ENCODE measurements at places on chromosomes 7 and 10.

GRCh38 chr7:65809259-65809981 is 63.5 kb upstream of the VKORC1L1 start:
- DNase-seq, result no peak

DNA sequence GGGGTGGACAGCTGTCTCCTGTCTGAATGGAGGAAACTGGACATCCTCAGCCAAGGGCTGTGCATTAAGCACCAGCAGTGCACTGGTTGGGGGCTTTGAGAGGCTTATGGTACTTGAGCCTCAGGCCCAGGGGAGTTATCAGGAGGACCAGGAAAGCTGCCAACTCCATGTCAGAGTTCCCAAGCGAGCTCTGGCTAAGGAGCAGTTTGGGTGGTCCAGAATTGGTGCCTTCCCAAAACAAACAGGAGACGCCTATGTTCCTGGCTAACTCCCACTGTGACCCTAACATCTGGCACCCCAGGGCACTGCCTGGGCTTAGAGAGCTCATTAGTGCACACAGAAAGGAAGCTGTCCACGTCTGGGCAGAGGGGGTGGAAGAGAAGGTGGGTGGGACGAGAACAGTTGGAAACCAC is 408.6 kb upstream of the NPVF start:
- no peak for DNase-seq

DNA sequence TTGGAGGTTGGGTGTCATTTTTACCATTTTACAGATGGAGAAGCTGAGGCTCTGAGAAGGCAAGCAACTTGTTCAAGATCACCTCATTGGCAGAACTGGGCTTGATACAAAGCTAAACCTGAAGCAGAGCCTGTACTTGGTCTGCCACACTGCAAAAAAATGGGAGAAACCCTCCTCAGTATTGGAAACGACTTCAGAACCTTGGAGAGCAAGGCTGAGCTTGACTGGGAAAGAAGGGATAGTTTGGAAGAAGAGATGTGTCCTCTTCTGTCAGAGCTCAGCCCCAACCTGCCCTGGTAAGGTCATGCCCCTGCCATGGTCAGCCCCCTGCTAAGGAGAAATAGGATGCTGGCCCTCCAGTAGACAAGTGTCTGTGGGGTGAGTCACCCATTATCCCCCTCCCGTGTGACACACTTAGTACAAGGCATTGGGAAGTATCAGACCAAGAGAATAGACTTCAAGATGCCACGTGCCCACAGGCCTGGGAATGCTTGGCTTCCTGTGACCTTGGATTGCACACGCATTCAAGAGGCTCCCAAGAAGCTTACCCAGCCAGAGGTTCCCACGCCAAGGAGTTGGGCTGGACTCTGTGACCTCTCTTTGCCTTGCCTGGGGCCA is 56.2 kb upstream of the SMNDC1 start:
- DNase-seq, result no peak

GRCh38 chr10:110883924-110884323 is 12.2 kb downstream of the PDCD4 start:
- DNase-seq, result no peak

DNA sequence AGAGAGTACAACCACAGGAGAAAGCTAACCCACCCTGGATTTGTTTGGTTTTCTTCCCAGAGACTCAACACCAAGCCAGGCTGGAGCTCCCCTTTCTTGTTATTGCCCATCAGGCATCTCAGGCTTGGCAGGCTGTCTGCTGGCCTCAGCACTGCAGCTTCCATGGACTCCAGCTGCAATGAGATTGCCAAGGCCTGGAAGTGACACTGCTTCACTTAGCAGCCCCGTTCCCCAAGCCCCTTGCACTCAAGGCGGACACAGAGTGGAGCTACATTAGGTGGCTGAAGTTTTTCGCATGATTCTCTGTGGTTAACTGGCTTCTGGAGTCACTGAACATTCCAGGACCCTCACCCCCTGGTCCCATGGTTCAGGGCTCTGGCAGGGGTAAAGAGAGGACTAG is 163.1 kb upstream of the GDF10 start:
- peak; percentile 53 for DNase-seq

- peak; percentile 66 for DNase-seq
Observed at GRCh38 chr7:80785961-80786536, 132.8 kb downstream of the SEMA3C start.

- no peak for DNase-seq
Observed at GRCh38 chr7:101691822-101692384, 62.8 kb upstream of the MYL10 start.

DNA sequence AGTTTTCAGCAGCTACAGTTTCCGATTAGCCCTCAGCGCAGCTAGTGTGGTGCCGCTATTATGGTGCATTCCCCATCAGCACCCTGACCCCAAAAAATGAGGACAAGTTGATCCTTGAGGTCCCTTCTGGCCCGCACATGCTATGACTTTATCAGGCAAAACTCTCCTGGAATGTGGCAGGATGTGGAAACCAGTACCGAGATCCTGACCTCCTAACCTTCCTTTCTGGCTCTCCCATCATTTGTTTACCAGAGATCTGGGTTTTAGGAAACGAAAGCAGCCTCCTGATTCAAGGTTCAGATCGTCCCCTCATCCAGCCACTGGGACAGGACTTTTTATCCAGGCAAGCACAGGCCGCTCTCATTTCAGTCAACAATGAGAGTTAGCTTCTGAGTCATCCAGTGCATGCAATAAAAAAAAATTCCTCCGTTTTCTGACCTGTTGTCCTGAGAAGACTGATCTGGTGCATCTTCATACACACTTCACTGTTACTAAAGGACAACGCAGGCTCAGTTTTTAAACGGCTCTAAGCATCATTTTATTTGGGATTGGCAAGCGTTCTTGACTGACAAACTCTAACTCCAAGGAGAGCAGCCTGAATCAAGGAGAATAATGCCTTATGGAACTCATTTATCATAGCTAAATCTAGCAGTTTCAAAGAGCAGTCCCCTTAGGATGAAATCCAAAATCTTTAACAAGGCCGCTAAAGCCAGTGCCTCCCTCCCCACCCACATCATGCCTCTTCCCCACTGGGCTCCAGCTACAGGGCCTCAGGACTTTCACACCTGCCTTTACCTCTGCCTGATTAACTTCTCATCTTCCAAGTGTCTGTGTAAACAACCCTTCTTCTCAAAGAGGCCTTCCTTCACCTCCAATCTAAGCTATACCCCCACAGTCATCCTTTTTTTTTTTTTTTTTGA is 17.1 kb downstream of the PDLIM1 start:
- peak; percentile 80 for DNase-seq

- no peak for DNase-seq
Observed at GRCh38 chr10:31062856-31063255, 31.2 kb upstream of the ZNF438 start.

DNA sequence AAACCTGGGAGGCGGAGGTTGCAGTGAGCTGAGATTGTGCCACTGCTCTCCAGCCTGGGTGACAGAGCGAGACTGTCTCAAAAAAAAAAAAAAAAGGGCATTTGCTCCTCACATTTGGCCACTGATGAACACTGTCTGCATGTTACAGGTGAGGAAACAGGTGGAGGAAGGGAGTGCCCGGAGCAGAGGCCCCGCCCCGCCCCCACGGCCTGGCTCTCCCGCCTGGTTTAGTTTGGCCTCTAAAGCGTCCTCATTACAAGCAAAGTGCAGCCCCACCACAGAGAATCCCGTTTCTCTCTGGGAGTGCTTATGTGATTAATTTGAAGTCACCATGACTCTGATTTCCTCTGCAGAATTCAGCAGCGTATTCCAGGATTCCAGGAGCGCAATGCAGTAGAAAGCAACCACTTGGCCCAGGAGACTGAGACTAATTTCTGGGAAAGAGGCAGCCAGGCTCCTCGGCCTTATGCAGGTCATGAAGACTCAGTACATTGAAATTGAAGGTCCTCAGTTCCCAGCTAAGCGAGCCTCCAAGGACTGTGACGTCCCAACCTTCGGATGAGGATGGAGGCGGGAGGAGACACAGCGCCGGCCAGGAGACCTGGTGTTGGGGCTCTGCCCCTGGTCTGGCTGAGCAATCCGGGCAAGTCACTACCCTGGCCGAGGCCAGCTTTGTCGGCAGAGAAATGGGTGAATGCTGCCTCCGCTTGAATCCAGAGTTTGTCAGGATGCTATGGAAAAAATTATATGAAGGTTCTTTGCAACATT is 44.7 kb downstream of the RBM17 start:
- no peak for DNase-seq

GRCh38 chr7:522071-522950 is 2.7 kb upstream of the PDGFA start:
- peak; percentile 54 for DNase-seq

GRCh38 chr7:121620953-121621606 is 225.0 kb upstream of the FAM3C start:
- no peak for DNase-seq

DNA sequence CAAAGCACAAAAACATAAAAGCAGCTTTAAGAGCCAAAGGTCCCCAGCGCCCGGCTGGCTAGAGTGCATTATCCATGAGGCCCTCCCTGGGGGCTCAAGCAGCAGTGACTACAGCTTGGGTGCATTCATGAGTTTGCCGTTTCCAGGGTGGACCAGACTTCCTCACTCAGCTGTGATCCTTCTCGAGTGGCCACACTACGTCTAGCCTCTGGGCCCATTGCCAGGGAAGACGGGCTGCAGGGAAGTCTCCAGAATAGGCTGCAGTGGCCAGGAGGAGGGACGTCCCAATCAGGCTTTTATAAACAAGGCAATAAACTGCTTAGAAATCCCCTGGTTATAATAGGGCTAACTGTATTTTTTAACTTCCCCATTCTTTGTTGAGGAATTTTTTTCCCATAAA is 89.4 kb upstream of the C1QL3 start:
- DNase-seq, result no peak

GRCh38 chr7:30805081-30805691 is 34.0 kb downstream of the MINDY4 start:
- no peak for DNase-seq

GRCh38 chr10:58967551-58968388 is 208.7 kb upstream of the PHYHIPL start:
- peak; percentile 52 for DNase-seq

DNA sequence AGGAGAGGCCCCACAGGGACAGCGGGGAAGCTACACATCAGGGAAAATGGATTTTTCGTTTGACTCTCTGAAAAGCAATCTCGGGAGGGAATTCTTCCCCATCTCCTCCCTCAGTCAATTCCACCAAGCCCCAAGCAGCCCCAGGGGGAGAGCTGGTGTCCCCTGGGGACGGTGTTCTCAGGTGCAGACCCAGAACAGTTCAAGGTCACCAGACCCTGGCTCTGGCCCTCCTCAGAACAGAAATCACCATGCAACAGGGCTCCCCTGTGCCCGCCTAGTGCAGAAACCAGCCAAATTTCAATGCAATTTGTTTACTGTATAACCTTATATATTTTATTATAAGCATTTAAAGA is 34.1 kb downstream of the GSDME start:
- DNase-seq, result no peak

- no peak for DNase-seq
Observed at GRCh38 chr10:122549636-122550035, 10.9 kb upstream of the DMBT1 start.

DNA sequence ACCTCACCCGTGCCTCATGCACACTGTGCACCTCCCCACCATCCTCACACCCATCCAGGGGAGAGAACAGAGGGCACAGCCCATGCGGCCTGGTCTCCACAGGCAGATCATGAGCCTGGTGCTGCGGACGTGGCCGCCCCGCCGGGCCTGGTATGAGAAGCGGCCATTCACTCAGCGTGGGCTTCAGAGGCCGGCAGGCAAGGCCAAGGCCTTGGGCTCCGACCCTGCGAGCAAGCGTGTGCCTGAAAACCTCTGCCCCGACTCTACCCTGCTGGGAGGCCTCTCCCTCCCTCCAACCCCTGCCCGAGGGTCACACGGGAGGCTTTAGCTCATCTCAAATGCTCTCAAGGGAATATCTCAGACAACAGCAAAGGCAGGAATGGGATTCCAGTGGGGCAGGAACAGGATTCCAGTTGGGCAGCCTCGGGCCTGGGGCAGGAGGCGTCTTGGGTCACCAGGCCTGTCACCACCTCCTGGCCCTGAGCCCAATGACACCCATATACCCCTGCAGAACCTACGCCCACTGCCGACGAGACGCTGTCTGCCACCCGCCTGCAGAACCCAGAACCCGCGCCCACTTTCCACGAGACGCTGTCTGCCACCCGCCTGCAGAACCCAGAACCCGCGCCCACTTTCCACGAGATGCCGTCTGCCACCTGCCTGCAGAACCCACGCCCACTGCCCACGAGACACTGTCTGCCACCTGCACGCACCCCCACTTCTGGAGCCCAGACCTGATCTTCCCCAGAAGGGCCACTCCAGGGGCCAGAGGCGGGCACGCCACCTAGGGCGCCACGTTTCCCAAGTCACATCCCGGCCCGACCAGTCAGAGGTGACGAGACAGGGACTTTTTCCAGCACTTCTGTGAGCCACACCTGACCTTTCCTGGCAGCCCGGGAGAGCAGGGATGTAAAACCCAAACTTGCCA is 38.9 kb downstream of the ADAP1 start:
- DNase-seq, result no peak

GRCh38 chr10:100766693-100767421 is 21.5 kb downstream of the PAX2 start:
- DNase-seq, result no peak

DNA sequence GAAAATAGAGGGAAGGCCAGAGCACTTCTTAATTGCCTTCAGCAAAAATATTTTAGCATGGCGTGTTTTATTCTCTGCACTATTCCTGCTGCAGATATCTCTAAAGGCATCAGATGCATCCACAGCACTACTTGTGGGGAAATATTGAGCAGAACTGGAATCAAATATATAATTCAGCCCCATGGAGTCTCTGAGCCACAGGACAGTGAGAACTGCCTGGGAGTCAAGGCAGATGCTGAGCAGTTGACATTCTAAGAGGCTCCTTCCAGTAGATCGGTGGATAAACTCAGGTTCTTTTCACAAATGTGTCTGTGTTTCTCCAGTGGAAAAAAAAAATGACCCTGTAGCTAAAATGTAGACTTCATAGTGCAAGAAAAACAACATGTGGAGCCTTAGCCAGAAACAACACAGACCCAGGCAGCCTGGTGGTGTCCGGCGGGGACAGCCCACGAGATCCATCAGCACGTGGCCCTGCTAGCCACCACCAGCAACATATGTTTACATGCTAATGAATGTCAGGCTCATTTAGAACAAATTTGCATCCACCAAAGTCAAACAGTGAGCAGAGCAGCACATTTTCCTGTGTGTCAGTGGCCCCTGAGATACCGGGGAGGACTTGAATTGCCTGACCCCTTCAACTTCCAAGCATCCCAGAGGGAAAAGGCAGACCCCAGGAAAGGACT is 123.3 kb upstream of the PFKP start:
- DNase-seq, result no peak

DNA sequence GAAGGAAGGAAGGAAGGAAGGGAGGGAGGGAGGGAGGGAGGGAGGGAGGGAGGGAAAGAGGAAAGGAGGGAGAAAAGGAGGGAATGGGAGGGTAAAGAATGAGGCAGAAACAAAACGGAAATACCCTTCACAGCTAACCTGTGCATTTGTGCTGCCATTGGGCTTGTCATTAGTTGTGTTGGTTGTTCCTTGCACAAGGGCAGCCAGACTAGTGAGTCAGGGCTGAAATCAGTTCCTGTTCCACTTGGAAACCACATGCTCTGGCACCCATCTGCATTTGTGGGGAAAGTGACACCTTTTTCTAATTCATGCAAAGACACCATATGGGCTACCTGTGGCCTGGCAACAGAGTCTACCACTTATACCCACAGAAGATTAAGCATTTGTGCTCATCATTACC is 1004.0 kb upstream of the C7orf33 start:
- peak; percentile 29 for DNase-seq

- DNase-seq, result no peak
Observed at GRCh38 chr10:71323407-71323806, 4.3 kb downstream of the SLC29A3 start.

- DNase-seq, result no peak
Observed at GRCh38 chr10:99520847-99521764, 11.6 kb upstream of the NKX2-3 start.

- DNase-seq, result peak; percentile 90
Observed at GRCh38 chr7:6015917-6016652, 7.0 kb downstream of the AIMP2 start.
